ENCODE measurements at places on chromosomes 12 and 14. TPM values are rescaled to one million over a fixed set of nuclear protein-coding genes. Genes with fewer than 3 reads are reported as not detected.

INHBE gene
- total RNA-seq, result 0.35 TPM

ADAM20 gene
- total RNA-seq, result 0.16 TPM

NABP2 gene
- total RNA-seq, result 80.6 TPM

DNA sequence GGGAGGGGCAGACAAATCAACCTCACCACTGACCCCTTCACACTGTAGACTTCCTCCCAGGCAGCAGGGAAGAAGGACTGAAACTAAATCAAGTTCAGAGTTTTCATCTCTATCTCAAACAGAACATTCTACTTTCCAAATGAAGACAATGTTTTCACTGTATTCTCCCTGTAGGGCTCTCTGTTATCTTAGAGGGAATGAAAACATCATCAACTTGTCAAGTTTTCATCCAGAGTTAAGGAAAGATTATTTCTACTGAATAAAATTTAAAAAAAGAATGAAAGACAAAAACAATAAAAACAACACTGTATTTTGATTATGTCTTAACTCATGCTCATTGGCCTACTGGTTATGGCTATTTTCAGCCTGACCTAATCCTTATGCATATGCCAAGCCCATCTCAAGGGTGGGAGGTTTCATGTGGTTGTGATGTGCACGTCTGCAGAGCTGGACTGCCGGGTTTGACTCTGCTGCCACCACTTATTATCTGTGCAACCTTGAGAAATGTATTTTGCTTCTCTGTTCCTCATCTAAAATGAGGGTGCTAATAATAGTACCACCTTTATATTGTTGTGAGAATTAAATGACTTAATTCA is 152.0 kb upstream of the AVPR1A start:
- H3K27me3 ChIP-seq, result peaks cover 10% of the 10 kb centered on the region
- H3K36me3 ChIP-seq, result no peaks in the 10 kb centered on the region
- H3K27ac ChIP-seq, result no peak overlapping the region
- DNase-seq, result no peak

DNA sequence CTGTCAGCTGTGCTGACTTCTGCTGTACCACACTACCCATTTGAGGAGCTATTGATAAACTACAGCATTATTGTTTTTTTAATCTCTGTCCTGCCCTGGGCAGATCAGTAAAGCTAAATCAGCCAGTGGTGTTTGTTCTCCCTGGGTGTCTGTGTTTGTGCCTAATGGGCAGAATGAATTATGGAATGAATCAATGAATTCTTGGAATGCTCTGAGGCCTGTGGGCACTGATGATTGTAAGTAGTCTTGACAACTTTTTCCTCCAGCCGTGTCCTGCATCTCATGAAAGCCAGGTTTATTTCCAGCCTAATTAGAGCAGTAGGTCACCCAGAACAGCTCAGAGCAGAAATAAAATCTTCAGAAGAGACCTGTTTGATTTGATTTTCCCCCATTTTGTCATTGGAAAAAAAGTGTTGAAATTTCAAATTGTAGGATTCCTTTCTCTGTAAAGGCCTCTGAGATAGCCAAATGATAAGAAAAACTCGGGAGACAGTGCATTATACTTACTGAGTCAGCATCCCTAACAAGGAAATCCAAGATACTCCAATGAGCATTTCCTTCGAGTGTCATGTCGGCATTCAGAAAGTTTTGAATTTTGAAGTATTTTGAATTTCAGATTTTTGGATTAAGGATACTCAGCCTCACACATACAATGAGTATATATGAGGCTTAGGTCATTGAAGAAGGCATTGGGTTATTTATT is 19.4 kb upstream of the EVL start:
- H3K36me3 ChIP-seq, result no peaks in the 10 kb centered on the region
- no peak for DNase-seq
- no peak overlapping the region for H3K27ac ChIP-seq
- H3K4me1 ChIP-seq, result peaks cover 27% of the 10 kb centered on the region
- H3K4me3 ChIP-seq, result no peak overlapping the region

DNA sequence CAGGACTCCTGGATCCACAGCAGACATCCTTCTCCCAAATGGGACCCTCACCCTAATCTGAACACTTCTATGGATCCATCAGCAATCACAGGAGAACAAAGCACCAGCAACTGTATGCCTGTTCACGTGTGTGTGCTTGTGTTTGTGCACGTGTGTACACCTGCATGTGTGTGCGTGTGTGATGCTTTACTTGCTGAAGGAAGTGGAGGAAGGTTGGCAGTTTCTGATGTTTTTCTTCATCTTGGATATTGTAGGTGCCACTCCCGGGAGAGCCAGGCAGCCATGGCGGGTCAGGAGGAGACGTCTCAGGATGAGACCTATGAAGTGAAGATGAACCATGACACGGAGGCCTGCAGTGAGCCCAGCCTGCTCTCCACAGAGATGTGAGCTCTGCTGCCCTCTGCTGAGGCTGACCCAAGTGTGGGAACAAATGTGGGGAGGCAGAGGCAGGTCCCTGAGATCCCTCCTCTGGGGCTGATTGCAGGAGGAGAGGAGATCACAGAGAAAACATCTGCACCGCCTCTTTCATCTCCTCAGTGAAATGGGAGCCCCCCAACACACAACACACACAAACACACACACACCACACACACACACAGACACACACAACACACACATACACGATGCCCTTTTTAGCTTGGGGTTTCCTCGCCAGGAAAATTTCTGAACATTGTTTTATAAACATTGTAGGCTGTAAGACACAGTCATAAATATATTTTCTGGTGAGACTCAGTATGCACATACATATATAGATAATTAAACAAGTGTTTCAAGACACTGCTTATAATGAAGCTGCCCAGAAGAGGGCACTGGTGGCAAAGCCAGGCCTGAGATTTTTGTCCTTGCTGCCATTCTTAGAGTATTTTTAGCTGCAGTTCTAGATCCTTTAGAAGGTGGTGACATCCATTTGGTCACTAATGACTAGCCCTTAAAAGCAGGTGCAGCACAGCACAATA is 112.2 kb upstream of the FKBP4 start:
- peak overlapping the region; percentile 74 for H3K27ac ChIP-seq
- DNase-seq, result peak; percentile 71
- H3K4me1 ChIP-seq, result peaks cover 2% of the 10 kb centered on the region
- H3K27me3 ChIP-seq, result no peaks in the 10 kb centered on the region
- H3K36me3 ChIP-seq, result peaks cover 2% of the 10 kb centered on the region

DNA sequence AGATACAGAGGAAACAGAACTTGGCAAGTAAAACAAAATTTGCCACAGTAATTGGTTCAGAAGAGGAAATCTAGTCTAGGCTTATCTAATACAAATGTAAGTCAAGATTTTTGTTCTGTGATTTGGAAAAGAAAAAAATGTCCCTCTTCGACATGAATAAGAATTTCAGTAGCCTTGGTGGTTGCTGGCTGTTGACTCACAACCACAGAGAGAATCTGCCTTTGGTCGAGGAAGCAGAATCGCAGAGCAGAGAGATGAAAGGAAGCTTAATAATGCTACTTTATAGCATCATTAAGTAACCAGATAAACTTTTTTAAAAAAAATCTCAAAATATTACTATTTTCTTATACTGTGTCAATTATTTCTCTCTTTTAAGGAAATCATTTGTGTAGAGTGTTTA is 1096.6 kb downstream of the FLRT2 start:
- no peaks in the 10 kb centered on the region for H3K36me3 ChIP-seq
- H3K27ac ChIP-seq, result no peak overlapping the region

DNA sequence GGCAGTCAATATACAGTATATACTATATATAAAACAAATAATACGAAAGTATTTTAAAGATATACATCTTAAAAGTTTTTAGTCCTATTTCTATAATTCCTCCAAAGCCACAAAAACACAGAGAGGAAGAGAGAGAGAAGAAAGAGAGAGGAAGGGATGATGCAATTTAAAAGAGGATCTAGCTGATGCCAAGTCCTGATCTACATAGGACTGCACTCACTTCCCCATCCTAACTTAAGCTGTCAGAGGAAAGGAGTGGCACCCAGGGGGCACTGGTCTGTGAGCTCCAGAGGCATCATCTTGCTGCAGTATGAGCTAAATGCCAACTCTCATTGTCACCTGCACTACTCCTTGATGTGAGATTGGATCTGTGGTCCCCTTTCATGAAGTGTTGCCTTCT is 95.8 kb downstream of the C12orf42 start:
- no peaks in the 10 kb centered on the region for H3K4me1 ChIP-seq
- H3K36me3 ChIP-seq, result no peaks in the 10 kb centered on the region
- H3K27me3 ChIP-seq, result no peaks in the 10 kb centered on the region

- no peak for DNase-seq
- H3K4me3 ChIP-seq, result no peak within 1 kb of the TSS
- peaks cover 5% of the 10 kb centered on the region for H3K27me3 ChIP-seq
- H3K4me1 ChIP-seq, result no peaks in the 10 kb centered on the region
- H3K27ac ChIP-seq, result no peak within 1 kb of the TSS
Measured at GRCh38 chr12:16347391-16348298, at the start of gene MGST1. Gene MGST1 (plus strand): TSS chr12:16347645. CDS start chr12:16354253, 6,608 bp downstream.

- no peak overlapping the region for H3K27ac ChIP-seq
- no peaks in the 10 kb centered on the region for H3K27me3 ChIP-seq
- no peak for DNase-seq
- no peaks in the 10 kb centered on the region for H3K4me1 ChIP-seq
- H3K36me3 ChIP-seq, result no peaks in the 10 kb centered on the region
Measured at GRCh38 chr14:94601884-94602391, 10.3 kb upstream of the SERPINA3 start.

DNA sequence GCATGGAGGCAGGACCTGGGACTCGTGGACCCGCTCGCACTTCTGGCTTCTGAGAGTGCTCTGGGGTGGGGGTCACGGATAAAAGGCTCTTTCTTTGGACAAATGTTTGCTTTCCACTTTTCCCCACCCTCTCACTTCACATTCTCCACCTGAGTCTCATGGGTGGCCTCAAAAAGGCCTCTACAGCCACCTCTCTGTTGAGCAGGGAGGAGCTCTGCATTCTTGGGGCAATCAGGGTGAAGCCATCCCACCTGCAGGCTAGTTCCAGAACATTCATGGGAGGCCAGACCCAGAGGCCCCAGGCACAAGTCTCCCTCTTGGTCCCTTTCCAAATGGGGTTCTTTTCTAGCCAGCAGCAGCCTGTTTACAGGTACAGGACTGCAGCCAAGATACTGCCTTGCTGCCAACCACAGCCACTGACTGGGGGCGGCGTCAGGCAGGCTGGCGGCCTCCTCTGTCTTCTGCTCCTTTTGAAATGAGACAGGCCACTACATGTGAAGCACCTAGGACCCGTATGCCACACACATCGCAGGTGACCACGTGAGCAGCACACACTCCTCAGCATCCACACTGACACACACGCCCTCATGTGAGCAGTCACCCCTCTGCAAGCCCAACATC is 18.2 kb upstream of the CEBPE start:
- peaks cover 2% of the 10 kb centered on the region for H3K27me3 ChIP-seq
- no peak overlapping the region for H3K27ac ChIP-seq
- H3K4me3 ChIP-seq, result no peak overlapping the region
- peaks cover 2% of the 10 kb centered on the region for H3K4me1 ChIP-seq
- H3K36me3 ChIP-seq, result no peaks in the 10 kb centered on the region

All from activated CD8-positive, alpha-beta memory T cell treated with anti-CD3 and anti-CD28 coated beads, Interleukin-2, amount 10 ng/mL, durations not matched to agents 7 days and 5 days (primary cell).